ENCODE measurements at places on chromosomes 3 and 15.
A peak's percentile ranks its signal among the peaks of the same experiment; 100 is the strongest.

- peak; percentile 30 for DNase-seq
Measured at GRCh38 chr15:85826756-85827515, 32.2 kb upstream of the KLHL25 start.

DNA sequence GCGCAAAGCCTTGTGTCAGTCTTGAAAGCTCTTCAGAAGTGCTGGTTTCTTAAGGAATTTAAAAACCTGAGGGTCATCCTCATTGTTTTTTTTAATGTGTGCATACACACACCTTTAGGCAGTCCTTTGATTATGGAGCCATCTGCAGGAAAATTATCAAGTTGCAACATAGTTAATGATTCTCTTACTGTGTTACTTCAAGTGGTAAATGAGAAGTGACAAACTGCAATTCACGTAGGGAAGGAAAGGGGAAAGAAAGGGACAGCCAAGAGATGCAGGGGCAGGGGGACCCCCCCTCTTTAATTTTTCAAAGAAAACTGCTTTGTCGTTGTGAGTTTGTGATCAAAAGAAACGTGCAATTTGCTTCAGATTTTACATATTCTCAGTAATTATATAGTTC is 162.4 kb upstream of the CGNL1 start:
- DNase-seq: no peak

- DNase-seq: no peak
Measured at GRCh38 chr3:73080216-73080966, 18.9 kb downstream of the EBLN2 start.

- DNase-seq: no peak
Measured at GRCh38 chr3:97896547-97896946, 74.7 kb downstream of the CRYBG3 start.

DNA sequence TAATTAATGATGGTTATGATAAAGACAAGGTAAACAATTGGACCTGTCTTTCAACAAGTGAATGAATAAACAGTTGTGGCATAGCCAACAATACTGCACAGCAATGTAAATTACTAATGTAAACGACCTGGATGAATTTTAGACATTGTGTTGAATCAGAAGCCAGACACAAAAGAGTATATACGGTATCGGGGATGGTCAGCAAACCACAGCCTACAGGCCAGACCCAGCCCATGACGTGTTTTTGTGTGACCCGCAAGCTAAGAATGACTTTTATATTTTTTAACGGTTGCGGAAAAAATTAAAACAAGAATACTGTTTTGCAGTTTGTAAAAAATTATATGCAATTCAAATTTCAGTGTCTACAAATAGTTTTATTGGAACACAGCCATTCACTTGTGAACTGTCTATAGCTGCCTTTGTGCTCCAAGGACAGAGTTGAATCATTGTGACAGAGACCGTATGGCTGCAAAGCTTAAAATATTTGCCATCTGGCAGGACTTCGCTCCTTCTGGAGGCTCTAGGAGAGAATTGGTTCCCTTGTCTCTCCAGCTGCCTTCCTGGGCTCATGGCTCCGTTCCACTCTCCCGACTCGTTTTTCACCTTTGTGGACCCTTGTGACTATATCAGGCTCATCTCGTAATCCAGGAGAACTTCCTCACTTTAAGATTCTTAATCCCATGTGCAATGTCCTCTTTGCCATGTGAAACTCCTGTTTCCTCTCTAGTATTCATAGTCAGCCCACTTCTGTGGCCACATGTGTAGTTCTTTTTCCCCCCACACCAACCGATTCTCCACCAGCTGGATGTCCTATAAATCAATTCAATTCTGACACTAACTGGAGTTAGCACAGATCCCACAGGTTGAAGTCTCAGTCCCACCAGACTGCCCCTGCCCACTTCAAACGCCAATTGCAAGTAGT is 72.7 kb downstream of the CMTM8 start:
- DNase-seq: no peak

DNA sequence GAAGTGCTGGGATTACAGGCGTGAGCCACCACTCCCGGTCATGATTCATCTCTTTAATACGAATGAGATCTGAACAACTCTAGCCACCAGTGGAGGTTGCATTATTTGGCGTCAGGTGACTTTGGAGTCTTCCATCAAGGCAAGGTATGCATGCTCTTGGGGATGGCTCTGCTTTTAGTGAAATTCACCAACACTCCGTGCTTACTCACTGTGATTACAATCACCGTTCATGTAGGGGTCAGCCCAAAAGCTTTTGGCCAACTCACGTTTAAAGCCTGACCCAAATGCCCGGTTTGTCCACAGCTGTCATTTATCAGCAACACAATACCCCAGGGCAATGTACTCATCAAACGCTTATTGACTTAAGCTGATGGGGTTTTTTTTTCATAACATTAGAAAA is 155.4 kb downstream of the PDZRN3 start:
- no peak for DNase-seq

DNA sequence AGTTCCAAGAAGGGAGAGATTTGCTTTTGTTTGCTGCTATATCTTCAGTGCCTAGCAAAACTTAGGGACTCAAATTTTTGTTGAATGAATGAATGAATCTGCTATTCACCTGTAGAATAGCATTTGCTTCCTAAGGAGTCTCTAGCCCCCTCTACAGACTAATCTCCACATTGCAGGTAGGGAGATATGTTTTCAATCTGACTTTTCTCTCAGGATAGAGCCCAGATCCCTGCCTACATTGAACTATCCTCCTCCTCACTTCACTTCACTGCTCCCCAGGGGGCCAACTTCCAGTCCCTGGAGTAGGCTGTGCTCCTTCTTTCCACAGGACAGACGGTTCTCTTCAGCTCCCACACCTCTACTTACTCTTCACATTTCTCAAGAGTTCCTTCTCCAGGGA is 81.9 kb upstream of the PTX3 start:
- no peak for DNase-seq

- no peak for DNase-seq
Measured at GRCh38 chr3:4766716-4767499, 212.3 kb upstream of the BHLHE40 start.

- DNase-seq: no peak
Measured at GRCh38 chr3:10792208-10792607, 23.8 kb upstream of the SLC6A11 start.

GRCh38 chr3:49747792-49748480 is 24.2 kb upstream of the GMPPB start:
- DNase-seq: no peak

DNA sequence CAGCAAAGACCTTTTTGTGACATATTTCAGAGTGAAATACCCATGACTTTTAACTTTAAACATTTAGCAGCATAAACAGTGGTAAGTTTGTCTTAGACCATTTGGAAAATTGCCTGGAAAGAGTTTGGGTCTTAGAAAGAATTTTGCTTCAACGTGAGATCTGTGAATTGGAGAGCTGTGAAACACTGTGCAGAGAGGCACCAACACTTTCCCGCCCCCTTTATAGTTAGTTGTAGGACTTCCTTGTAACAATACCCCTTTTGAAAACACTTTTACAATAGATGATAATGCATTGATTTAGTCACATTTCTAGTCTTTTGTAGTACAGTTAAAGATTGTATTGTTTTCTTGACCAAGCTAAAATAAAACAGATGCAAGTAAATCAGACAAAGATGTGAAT is 43.5 kb upstream of the MBNL1 start:
- no peak for DNase-seq

GRCh38 chr15:95793231-95793630 is 537.3 kb upstream of the NR2F2 start:
- DNase-seq: no peak

DNA sequence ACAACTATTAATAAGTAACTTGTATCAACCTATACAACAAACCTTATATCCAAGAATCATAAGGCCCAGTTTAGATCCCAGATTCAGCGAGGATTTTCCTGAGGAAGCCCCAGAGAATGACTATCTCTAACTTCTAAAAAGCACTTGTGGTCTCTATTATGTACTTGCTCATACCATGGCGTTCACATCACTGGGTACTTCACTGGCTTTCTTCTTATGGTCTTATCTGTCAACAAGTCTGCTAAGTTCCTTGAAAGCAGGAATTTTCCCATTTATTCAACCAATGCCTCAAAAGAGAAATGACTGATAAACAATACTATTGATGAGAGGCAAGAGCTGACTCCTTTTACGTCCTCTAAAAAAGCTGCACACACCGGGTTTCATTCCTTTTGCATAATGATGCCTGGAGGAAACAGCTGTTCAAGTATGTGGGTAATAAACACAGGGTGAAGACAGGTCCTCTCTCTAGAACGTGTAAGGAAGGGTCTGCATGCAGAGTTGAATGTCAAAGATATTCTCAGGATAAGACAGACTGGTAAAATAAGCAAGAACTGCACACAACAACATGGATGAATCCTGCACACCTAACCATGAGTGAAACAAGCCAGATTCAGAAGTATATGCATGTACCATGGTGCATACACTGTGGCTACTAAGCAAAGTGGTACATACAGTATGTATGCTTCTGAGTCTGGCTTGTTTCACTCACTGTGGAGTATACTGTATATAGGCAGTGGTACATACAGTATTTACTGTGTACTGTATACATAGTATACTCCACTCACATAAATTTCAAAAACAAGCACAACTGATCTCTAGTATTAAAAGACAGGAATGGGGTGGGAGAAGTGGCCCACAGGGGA is 408.7 kb downstream of the SHQ1 start:
- DNase-seq: no peak

DNA sequence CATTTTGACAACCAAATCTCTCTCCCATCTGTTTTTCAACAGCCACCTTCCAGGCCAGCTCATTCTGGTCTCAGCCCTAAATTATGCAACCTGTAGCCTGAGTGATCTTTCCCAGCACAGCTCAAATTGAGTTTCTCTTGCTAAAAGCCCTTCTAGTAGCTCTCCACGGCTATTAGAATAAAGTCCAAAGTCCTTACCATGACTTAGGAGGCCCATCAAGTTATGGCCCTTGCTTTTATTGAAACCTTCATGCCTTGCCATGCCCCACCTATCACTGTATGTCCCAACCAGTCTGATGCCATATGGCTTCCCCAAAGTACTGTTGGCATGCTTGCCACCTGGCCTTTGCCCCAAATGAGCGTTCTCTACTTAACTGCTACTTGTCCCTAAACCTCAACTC is 303.5 kb upstream of the GADL1 start:
- no peak for DNase-seq

- DNase-seq: no peak
Measured at GRCh38 chr3:82342521-82342920, 581.1 kb upstream of the GBE1 start.

GRCh38 chr3:171685116-171685895 is 125.0 kb downstream of the PLD1 start:
- no peak for DNase-seq

DNA sequence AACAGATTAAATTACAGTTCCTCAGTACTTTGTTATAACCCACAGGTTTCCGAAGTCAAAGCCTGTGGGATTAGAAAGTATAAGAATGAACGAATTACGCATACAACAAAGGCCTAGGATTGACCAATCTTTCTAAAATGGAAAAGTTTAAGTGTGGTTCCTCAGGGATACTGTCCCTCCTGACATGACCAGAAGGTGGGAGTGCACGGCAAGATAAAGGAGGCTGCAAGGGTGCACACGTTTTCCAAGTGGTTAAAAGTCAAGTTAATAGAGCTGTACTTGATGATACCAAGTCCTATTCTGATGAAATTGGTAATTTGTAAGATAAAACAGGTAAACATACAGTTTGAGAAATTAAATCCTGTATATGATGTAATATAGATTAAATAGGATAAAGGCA is 96.2 kb downstream of the ALDH1A2 start:
- no peak for DNase-seq

DNA sequence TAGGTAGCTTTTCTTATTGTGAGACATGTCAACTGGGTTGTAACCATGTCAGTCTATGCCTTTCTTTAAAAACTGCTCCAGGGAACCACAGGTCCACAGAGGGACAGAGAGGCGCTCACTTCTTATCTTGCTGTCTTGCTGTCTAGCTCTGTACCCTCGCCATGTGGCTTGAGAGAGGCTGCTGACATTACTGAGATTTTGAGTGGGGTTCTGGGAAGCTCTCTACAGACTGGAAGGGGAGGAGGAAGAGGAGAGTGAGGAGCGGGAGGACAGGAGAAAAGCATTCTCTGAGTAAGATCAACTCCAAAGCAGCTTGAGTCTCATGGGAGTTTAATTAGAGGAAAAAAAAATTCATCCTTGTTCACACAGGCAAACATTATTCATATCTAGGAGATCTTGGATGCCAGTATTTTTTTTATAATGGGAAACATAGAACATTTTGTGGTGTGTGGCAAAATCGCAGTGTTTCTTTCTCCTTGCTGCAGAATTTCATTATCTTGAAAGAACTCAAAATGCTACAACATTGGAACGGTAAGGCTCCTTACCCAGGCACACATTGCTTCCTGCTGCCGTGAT is 1037.0 kb upstream of the NR2F2 start:
- DNase-seq: no peak

GRCh38 chr3:114144909-114145688 is 33.8 kb downstream of the DRD3 start:
- no peak for DNase-seq

DNA sequence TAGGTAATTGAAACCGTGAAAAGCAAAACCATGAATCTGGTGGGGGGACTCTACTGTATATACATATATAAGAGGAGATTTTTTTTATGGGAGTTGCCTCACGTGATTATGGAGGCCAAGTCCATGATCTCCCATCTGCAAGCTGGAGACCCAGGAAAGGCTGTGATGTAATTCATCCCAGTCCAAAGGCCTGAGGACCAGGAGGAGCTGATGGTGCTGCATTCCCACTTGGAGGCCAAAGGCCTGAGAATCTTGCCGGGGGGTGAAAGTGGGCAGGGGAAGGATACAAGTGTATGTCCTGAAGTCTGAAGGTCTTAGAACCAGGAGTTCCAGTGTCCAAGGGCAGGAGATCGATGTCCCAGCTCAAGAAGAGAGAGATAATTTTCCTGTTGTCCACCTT is 37.1 kb upstream of the CEMIP start:
- no peak for DNase-seq

DNA sequence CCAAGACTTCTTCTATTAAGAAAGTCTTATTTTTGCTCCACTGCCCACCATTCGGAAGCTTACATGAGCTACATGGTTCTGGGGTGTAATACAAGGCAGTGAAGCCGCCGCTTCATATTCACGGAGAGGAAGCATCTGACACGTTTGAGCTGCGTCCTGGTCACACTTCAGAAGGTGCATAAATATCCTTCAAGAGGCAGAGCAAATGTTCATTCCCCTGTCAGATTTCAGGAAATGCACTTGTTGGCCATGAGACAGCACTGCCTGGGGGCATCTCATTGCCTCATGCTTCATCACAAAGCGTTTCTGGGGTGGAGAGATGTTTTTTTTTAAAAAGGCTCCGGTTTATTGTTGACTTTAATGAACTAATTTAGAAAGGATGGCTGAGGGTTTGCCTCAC is 119.9 kb downstream of the CADPS start:
- DNase-seq: peak; percentile 3

DNA sequence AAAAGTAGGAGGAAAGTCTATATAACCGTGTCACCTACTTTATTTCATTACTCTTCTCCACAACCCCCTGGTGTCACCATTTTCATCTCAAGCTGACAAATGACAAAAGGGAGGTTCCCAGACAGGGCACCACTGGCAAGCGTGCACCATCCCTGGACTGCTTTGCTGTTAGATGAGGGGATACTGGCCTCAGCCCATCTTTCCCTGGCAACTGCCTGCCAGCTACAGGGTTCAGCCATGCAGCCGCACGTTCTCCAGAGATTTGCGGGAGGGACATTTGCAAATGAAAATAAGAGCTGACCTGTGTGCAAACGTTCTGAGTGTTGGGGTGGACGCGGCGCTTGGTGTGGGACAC is 660 bp downstream of the UROC1 start:
- no peak for DNase-seq
